CD4-positive, alpha-beta T cell (primary cell): ENCODE measurements at places on chromosomes 1 and 21. TPM values are rescaled to one million over a fixed set of nuclear protein-coding genes. Genes with fewer than 3 reads are reported as not detected.

Gene PHACTR4
- 26.0 TPM for total RNA-seq

Gene OR10K1
- not detected for total RNA-seq

DNA sequence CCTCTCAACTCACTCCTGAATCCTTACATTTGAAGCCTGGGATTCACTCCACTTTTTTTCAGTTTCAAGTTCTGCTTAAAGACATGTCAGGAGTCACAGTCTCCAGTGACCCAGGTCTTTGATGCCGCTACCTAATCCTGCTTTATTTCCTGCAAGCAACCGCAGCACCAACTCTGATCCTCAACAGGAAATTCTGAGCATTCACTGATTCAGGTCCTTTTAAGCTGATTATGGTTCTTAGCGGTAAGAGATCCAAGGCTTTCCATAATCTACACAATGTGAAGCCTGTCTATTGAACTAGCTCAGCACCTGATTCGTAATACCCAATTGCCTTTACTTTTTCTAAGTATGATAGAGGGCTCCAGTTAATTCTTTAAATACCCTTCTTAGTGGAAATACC is 43.7 kb upstream of the PIGC start:
- DNase-seq = no peak

Gene KLF17
- total RNA-seq = not detected

Gene DVL1
- total RNA-seq = 44.9 TPM

DNA sequence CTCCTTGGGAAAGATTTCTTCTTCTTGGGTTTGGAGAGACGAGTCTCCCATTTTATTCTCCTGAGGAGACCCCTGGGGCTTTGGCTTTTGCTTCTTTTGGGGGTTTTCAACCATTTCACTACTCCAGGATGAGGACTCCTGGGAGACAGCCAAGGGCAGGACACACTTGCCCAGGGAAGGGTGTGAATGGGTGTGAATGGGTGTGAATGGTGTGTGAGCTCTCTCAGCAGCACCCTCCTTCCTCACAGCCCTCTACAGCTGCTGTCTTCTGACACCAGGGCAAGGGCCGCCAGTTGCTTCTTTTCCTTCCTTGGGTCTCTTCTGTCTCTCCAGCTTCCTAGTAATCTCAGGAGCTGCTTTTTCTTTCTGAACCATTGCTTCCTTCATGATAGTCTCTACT is 24.2 kb downstream of the KIF17 start:
- no peak for DNase-seq

DNA sequence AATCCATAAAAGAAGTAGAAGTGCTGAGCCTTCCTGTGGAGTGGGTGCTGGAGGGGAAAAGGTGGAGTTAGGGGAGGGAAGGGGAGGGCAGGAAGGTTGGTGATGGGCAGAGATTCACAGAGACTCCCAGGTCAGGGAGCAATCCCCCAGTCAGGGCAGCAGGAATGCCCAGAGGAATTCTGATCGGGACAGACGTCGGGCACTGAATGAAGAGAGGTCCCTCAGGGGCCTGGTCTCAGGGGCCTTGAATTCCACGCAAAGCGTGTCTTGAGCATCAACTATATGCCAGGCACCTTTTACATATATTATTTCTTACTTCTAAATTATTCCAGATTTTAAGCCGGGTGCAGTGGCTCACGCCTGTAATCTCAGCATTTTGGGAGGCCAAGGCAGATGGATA is 7.2 kb upstream of the PADI1 start:
- DNase-seq = no peak

Gene FNDC5
- total RNA-seq = not detected

GRCh38 chr1:121516234-121516967 is 331.6 kb downstream of the SRGAP2C start:
- DNase-seq = peak; percentile 2

Gene AKT3
- total RNA-seq = 80.4 TPM

GRCh38 chr1:187685333-187685732 is 856.6 kb downstream of the PLA2G4A start:
- DNase-seq = no peak

Gene MYOG
- total RNA-seq = not detected

DNA sequence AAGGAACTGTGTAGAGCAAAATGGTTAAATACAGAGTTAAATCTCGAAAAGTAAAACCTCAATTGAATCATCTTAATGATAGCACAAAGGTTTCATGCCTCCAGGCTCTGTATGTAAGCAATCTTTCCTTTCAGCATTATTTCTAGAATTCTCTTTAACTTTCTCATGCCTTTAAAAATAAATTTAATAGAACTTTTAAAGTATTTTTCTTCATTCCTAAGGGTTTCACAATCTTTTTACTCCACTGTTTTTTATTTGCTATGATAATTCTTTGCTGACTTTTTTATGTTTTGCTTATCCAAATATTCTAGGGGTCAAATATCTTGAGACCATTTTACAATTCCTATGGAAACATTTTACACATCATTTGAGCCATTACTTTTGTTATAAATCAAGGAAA is 288.0 kb downstream of the BACH1 start:
- DNase-seq = no peak

- DNase-seq = no peak
Observed at GRCh38 chr1:170932236-170932635, 3.1 kb upstream of the MROH9 start.

- DNase-seq = no peak
Observed at GRCh38 chr21:32088471-32088870, 190.4 kb downstream of the MIS18A start.
